NCI-H187 treated with DMSO at 0.1 percent for 48 hours (cell line): ENCODE measurements at places on chromosomes 4 and X.
A peak's percentile ranks its signal among the peaks of the same experiment; 100 is the strongest.

GRCh38 chr4:25860586-25861279 lies 2.1 kb downstream of the SEL1L3 start:
- DNase-seq, result no peak

DNA sequence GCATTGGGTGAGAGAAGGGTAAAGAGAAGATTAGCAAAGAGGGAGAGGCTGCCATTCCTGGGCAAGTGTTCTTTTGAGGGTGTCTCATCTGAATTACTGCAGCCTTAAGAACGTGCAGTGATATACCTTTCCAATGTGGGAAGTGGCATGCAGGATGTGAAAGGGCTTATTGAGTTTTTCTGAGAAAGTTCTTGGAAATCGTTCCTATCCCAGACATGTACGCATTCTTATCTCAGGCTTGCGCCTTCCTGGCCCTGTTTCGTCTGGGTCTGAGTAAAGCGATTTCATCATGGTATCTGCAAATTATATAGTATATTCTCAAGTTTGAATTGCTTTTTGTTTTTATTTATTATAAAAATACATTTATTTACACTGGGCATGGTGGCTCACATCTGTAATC lies 699.8 kb downstream of the TRAM1L1 start:
- DNase-seq, result no peak

DNA sequence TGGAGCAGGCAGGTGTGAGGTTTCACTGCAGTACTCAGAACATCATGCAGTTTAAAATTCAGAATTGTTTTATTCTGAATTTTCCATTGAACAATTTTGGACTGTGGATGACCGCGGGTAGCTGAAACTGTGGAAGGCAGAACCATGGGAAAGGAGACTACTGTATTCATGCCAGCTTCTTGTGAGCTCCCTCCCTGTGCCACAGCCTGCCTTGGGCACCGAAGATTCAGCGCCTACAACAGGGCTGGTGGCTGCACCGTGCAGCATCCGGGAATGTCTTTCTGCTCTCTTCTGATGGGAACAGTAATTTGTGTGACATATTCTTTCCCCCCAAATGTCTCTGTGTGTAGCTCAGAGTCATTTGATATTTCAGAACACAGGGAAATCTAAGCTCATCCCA lies 118.5 kb upstream of the NKX1-1 start:
- DNase-seq, result no peak

- DNase-seq, result no peak
These were observed 109.2 kb downstream of the ARHGAP10 start for GRCh38 chr4:147840838-147841738.

GRCh38 chr4:156999175-156999517 lies 27.5 kb upstream of the PDGFC start:
- no peak for DNase-seq

DNA sequence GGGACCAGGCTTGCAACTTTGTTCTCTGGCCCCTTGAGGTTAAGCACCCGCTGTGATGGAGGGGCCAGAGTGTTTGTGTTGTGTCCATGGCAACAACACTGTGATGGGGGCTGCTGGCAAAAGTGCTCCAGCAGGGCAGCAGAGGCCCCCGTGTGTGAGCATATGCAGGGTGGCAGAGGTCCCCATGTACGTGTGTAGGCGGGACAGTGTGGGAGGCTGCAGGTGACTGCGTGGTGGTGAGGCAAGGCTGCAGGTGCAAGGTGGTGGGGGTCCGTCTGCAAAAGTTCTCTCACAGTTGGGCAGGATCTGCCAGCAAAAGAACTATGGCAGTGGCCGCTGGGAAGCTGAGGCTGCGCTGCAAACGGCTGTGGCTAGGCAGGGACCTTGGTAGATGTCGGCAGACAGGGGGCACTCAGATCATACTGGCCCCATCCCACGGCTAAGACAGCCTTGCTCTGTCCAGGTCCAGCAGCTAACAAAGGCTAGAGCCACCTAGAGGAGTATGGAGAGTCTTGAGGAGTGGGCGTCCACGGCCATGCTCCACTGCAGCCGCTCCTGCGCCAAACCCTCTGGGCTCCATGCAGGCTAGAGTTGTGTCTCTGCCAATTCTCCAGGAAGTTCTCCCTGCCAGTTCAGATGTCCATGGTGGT lies 46.8 kb upstream of the PASD1 start:
- DNase-seq, result no peak

DNA sequence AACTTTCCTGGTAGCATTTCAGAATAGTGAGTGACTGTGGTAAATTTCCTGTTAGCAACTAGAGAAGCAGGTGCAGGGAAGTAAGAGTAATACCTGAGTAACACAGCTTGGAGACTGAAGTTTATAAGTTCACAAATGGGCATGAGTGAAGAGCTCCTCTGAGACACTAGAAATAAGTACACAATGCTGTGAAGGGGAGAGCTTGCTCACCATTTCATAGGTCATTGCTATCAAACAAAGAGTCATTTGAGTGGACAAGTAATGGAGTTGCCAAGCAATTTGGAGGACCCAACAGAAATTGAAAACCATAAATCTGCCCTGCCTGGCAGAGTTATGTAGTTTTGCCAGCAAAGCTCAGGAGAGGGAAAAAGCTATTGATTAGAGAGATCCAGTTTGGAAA lies 523.6 kb downstream of the TRAM1L1 start:
- DNase-seq, result peak; percentile 36

- no peak for DNase-seq
These were observed 355.2 kb downstream of the UNC5C start for GRCh38 chr4:95193391-95194224.

GRCh38 chr4:82450966-82451755 lies 20.8 kb downstream of the ENOPH1 start:
- DNase-seq, result no peak

- no peak for DNase-seq
These were observed 102.8 kb downstream of the C4orf51 start for GRCh38 chr4:145782756-145783155.

DNA sequence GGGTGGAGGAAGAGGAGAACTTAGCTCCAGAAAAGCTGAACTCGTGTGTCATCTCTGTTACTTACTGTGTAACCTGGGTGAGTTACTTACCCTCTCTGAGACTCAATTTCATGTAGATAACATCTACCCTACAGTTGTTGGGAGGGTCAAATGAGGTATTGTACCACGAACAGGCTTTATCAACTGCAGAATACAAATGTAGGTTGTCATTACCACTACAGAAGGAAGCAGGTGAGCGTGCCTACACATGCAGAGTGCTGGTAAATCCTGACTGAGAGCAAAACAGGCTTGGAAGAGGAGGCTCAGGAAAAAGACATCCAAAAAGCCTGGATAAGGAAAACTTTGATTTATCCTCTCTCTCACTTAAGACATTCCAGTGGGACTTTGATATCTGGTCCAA lies 7.2 kb downstream of the PIGA start:
- DNase-seq, result no peak

GRCh38 chrX:130738638-130739195 lies 164.3 kb downstream of the ENOX2 start:
- DNase-seq, result no peak

DNA sequence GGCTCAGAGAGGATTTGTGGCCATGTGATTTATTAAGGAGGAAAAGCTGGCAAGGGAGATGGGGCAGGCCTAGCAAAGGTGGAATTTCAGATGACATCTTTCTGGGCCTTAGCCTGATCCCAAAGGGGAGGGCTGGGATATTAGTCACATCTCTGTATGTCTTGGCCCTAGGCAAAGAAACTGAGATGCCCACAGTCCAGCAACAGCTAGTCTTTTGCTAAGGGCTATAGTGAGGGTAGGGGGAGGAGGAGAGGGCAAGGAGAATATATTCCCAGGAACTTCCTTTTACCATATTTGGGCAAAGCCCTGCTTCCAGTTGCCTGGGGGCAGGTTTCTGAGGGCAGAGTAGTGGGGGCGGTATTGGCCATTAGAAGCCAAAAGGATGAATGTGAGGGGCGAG lies 209.8 kb upstream of the NR3C2 start:
- DNase-seq, result no peak

DNA sequence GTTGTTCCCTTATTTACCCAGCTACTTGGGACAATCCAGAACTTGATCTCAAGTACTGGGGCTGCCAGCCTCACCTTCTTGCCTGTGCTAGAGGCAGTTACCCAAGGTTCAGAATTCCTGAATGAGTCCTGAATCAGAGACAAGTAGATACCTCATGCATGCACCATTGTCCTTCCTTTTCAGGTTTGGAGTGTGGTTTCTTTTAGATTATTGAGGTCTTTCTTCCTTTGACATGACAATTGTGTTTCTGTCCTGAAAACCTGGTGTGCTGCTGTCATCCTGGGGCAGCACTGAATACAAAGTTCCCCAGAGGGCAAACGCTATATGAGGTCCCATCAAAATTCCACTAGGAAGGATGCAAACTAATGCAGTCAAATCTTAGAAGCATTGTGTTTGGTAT lies 3.5 kb downstream of the CXCL2 start:
- DNase-seq, result no peak

- no peak for DNase-seq
These were observed 3.9 kb upstream of the EGFL6 start for GRCh38 chrX:13565511-13565910.

- DNase-seq, result no peak
These were observed 324.1 kb upstream of the EMCN start for GRCh38 chr4:100841911-100842310.

GRCh38 chr4:25843340-25844097 lies 19.3 kb downstream of the SEL1L3 start:
- DNase-seq, result no peak

DNA sequence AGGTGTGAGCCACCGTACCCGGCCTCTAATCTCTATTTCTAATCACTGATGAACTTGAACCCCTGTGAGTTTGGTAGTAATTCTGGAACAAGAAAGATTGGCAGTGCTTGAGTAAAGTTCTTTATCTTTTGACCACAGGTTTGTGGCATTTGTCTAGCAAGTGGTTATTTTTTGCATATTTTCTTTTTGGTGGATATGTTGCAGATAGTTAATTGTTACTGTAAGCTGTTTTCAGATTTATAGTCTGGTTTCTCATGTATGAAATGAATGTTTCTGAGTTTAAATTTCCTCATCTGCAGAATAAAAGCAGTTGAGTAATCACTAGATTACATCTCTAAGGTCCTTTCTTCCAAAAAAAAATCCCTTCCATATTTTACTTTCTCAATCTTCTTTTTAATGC lies 105.2 kb downstream of the GASK1B start:
- no peak for DNase-seq

DNA sequence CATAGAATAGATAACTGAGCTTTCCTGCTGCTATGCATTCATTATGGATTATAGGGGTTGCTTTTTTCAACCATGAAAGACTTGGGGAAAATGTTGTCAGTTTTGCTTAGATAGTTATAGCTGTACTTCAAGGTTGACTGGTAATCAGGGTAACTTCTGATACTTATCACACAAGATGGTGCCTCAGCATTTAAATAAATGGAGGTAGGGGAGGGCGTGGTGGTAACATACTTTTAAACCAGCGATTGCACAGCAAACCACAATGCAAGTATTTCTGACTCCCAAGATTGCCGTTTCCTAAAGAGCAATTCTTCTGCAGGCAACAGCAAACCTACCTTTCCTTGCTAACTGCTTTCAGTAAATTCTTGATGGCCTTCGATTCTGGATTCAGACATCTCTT lies 1.3 kb downstream of the CXCL10 start:
- no peak for DNase-seq

GRCh38 chr4:55592014-55592413 lies at the start of gene PDCL2:
PDCL2 (minus strand) TSS chr4:55592245; CDS start chr4:55592109, 136 bp downstream.
- DNase-seq, result no peak

DNA sequence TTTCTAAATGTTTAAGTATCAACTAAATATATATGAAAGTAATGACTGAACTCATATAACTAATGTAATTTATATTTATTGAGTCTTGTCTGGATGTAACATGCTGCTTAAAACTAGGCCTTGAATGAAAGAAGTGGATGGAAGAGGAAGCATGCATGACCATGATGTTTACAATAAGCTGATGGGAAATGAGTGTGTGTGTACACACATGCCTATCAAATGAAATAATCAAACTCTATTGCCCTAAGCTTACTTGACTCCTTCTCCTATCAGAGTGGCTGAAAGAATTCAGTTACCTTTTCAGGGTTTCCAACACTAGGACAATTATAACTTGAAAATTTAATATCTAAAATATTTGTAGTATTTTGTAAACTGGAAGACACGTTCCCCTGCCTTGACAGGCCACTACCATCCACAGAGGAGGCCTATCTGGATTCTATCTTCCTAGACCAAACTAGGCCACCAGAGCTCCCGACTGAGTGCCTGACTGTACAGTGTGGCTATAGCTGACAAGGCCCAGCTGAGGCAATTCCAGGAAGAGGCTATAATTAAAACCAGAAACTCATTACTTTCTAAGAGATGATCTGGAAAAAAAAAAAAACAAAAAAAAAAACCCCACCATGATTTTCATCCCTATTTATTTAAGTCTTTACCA lies 7.6 kb downstream of the ARSJ start:
- no peak for DNase-seq

DNA sequence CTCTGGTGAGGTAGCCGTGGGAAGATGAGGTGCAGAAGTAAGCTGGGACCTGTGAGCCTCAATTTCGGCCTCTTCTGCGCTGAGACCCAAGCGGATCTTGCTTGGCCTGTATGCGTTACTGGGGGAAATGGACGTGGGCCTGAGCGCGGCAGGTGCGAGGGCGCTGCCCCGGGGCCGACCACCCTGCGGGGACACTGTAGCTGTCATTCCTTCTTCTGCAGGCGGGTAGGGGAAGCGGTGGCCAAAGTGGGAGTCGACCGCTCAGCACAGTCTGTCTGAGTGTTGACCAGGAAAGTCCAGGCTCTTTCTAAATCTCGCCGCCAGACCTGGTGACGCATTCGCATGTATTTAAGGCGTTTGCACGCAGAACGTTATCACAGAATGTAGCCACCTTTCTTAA lies 3.3 kb upstream of the LRAT start:
- DNase-seq, result no peak

GRCh38 chr4:102157984-102158383 lies 187.3 kb downstream of the SLC39A8 start:
- no peak for DNase-seq

GRCh38 chrX:84715315-84715714 lies 213.1 kb upstream of the HDX start:
- DNase-seq, result no peak
